ENCODE measurements at places on chromosomes 7 and 10. TPM values are rescaled to one million over a fixed set of nuclear protein-coding genes. Genes with fewer than 3 reads are reported as not detected.

The KEL gene
- total RNA-seq: 0.36 TPM

The PNLIPRP1 gene
- not detected for total RNA-seq

The IDI2 gene
- total RNA-seq: not detected

The LEP gene
- total RNA-seq: not detected

The ASB4 gene
- total RNA-seq: 0.06 TPM

The PHTF2 gene
- 77.6 TPM for total RNA-seq

The HOXA7 gene
- total RNA-seq: 21.7 TPM

The CTAGE8 gene
- total RNA-seq: 0.09 TPM

The HHEX gene
- total RNA-seq: not detected

The TRIL gene
- 0.15 TPM for total RNA-seq

The LIPM gene
- not detected for total RNA-seq

The ASB10 gene
- not detected for total RNA-seq

The FANK1 gene
- 3.1 TPM for total RNA-seq

The TYW1 gene
- 34.5 TPM for total RNA-seq

The SLC16A9 gene
- total RNA-seq: 11.7 TPM

The HNRNPA2B1 gene
- total RNA-seq: 512 TPM

The RADIL gene
- 0.40 TPM for total RNA-seq

The AGAP4 gene
- total RNA-seq: 3.6 TPM

The GAD2 gene
- total RNA-seq: not detected

The PRTFDC1 gene
- 4.9 TPM for total RNA-seq
